NCI-H2029 (cell line): ENCODE measurements at places on chromosomes 7 and 10.
A peak's percentile ranks its signal among the peaks of the same experiment; 100 is the strongest.

DNA sequence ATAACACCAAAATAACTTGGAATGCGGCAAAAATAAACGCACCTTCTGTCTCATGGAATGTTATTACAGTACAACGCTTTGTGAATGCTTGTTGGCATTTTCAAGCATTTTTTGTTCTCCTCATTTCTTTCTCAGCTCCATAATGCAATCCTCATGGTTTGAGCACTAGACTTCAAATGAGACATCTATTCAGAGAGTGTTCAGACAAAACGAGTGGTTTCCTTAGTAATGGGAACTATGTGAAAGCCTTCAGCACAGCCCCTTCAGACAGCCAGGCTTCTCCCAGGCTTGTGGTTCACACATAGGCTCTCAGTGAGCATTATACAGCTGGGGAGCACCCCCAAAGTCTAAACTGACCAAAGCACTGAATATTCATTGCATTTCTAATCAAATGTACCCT is 8.6 kb upstream of the LRRN3 start:
- no peak for DNase-seq

DNA sequence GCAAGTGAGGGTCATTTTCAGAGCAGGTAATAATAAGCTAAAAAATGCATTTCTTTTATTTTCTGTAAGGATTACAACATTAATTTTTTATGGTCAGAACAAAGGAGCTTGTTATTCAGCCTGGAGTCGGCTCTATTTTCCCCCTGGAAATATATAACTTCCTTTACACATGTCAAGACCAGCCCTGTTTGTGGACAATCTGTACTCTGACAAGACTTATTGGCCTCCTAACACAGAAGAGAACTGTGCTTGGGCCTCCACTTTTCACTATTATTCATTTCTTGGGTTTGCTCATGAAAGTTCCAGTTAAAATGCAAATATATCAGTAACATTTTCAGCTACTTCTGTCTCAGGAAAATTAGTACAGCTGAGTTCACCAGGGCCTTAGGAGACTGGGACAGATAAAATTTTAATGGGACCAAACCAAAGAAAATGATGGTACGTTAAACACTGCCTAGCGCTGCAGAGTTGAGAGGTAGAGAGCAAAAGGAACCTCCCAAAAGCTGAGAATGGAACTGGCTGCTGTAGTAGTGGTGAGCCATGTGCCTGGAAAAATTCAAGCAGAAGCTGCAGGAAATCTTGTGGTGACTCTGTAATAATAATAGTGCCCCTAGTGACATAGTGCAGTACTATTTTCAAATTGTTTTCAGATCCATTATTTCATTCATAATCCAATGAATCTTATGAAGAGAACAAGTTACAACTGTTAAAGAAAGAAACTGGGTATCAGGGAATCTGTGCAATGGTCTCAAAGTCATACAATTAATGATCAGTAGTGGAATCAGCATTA is 227.2 kb upstream of the KIAA1217 start:
- DNase-seq, result no peak

GRCh38 chr10:30092151-30092790 is 32.9 kb upstream of the JCAD start:
- no peak for DNase-seq

- DNase-seq, result no peak
These were observed 553 bp downstream of the DNAJC30 start for GRCh38 chr7:73682745-73683055.

DNA sequence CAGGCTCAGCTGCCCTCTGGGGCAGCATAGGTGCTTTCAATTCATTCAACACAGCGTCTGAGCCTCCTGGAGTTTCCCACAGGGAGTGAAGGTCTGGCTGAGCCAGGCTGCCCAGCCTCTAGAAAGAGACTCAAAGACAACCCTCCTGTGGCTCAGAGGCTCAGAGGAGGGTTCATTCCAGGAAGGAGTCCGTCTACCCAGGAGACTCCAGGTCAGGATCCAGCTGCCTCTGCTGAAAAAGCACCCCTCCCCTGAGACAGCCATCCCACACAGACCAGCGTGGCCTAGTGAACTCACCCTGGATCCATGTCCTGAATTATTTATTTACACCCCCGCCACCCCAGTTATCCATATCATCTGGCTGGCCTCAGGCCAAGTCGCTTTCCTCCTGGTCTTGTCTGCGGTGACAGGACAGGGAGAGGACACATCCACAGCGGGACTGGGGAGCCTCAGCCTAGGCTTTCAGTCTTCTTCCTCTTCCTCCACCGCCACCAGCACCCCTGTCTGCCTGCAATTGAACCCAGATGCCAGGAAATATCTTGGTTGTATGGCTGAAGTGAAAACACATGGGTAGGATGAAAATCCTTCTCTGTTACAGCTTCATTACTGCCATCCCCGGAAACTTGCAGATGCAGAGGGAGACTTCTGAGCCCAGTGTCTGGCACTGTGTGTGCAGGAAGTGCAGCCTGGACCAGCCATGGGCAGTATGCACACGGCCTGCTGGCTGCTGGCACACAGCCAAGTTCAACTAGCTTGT is 44.0 kb upstream of the COL13A1 start:
- DNase-seq, result peak; percentile 51

DNA sequence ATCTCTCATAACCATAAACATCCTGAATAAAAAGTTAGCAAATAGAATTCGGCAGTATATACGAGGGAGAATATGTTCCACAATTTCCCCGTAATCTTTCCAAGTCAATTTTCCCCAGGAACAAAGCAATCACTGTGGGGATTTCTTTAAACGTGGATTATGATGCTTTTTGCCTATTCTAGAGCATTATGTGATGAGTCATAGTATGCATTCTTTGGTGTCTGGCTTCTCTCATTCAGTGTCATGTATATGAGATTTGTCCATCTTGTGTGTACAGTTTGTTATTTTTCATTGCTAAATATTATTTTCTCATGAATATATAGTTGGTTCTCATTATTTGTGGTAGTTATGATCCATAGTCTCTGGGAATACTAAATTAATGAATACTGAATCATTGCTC is 9.9 kb upstream of the OR9A4 start:
- DNase-seq, result no peak

DNA sequence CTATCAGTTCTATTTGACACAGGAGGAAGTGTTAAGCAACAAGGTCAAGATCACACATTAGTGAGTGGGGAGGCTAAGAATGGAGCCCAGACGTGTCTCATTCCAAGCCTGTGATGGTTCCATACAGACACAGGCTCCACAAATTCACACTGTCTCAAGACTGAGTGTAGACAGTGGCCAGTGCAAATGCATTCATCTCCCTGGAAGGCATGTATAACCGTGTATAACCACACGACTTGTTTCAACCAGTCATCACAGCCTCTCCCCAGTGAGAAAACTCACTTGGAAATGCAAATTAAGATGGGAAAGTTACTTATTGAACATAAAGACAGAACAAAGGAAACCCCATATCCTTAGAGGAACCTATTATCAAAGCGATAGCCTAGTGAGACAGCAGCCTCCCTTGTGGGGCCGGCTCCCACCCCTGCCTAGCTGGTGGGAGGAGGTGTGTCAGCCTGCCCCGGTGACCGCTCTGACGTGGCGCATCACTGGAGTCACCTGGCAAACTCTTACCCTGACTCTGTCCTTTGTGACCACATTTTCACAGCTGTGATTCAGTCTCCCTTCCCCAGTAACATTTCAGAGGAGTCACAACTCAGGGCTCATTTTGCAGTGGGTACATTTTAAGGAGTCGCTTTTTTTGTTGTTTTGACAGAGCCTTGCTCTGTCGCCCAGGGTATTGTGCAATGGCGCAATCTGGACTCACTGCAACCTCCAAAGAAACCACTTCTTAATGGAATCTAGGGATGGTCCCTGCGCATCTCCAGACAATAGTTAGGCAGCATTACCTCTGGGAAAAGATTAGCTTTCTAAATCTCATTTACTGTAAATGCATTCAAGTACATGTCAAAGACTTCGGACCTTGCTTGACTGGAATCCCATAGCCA is 126.6 kb upstream of the PARD3 start:
- DNase-seq, result no peak

- no peak for DNase-seq
These were observed 24.3 kb downstream of the SEM1 start for GRCh38 chr7:96685353-96685752.

GRCh38 chr10:50855015-50855414 is 30.4 kb downstream of the A1CF start:
- no peak for DNase-seq

GRCh38 chr10:127418536-127419168 is 130.5 kb upstream of the NPS start:
- DNase-seq, result no peak

DNA sequence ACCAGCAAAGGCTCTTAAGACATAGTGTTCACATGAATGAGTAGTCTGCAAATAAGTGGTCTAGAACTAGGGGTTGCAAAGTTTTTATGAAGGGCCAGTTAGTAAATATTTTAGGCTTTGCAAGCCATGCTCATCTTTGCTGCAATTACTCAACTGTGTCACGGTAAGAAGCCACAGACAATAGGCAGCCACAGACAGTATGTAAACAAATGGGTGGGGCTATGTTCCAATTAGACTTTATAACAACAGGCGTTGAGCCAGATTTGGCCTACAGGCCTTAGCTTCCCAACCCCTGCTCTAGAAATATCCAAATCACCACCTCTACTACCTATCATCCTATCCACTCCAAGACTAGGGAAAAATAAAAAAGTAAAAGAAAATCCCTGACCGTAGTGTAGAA is 9.2 kb downstream of the IKZF5 start:
- DNase-seq, result peak; percentile 49

GRCh38 chr10:43203448-43204041 is 63.3 kb downstream of the RASGEF1A start:
- DNase-seq, result peak; percentile 38

GRCh38 chr10:127346604-127347003 is 150.2 kb upstream of the INSYN2A start:
- DNase-seq, result no peak

DNA sequence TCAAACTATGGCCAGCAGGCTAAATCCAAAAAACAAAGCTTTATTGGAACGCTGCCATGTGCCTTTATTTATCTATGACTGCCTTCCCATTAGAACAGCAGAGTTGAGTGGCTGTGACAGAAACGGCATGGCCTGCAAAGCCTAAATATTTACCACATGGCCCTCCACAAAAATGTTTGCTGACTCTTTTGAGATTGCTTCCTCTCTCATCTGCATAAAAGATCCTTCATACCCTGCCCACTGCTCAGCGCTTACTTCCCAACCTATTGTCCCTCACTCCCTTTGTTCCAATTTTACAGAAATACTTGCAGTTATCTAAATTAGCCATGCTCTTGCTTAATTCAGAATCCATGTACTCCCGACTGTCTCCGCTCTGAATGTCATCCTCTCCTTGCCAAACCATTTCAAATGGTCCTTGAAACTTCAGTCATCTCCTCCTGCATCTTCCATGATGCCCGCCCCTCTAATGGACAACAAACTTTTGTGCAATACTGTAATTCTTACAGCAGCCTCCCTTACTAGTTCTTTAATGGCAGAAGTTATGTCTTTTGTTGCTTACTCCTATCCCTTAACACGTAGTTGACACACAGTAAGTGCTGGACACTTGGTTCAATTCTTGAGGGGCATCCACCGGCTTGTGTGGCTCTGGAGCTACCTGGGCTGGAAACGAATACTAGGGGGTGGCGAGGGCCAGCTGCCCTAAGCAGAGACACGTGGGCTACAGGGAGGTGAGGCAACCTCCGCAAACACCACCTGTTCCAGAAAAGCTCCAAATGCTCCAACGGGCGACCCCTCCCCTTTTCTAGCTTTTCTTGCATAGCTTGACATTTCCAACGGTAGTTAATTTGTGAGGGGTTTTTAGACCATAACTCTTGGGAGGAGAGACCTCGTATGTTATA is 832 bp downstream of the XRCC2 start:
- peak; percentile 90 for DNase-seq

- DNase-seq, result no peak
These were observed 17.6 kb downstream of the CDNF start for GRCh38 chr10:14820010-14820774.

DNA sequence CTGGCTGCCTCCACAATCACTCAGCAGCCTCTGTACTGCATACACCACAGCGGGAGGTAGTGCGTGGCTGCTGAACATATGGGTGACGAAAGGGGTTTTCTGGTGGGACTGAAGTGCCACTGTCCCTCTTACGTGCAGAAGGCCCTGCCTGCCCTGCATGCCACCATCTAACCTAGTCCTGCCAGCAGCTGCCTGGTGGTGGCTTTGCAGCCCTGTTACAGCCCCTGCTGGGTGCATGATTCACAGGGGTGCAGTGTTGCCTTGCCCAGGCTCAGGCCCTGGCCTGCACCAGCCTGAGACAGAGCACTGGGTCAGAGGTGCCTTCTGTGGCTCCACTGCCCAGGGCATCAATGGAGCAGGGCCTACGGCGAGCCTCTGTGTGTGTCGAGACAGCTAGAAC is 50.1 kb downstream of the SYPL1 start:
- DNase-seq, result no peak

DNA sequence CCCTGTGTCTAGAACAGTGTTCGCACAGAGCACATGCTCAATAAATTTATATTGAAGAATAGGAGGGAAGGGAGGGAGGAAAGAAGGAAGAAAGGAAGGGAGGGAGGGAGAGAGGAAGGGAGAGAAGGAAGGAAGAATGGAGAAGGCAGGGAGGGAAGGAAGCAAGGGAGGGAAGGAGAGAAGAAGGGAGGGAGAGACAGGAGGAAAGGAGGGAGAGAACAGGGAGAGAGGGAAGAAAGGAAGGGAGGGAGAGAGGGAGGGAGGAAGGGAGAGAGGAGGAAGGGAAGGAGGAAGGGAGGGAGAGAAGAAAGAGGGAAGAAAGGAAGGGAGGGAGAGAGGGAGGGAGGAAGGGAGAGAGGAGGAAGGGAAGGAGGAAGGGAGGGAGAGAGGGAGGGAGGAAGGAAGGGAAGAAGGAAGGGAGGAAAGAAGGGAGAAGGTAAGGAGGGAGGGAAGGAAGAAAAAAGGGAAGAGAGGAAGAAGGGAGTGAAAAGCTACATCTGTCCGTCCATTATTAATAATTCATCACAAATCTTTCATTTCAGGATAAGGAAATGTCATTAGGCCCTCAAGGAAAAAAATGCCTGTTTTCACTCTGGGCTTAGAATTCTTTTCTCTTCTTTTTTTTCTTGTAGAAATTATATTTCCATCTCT is 79.7 kb downstream of the GRK5 start:
- no peak for DNase-seq

DNA sequence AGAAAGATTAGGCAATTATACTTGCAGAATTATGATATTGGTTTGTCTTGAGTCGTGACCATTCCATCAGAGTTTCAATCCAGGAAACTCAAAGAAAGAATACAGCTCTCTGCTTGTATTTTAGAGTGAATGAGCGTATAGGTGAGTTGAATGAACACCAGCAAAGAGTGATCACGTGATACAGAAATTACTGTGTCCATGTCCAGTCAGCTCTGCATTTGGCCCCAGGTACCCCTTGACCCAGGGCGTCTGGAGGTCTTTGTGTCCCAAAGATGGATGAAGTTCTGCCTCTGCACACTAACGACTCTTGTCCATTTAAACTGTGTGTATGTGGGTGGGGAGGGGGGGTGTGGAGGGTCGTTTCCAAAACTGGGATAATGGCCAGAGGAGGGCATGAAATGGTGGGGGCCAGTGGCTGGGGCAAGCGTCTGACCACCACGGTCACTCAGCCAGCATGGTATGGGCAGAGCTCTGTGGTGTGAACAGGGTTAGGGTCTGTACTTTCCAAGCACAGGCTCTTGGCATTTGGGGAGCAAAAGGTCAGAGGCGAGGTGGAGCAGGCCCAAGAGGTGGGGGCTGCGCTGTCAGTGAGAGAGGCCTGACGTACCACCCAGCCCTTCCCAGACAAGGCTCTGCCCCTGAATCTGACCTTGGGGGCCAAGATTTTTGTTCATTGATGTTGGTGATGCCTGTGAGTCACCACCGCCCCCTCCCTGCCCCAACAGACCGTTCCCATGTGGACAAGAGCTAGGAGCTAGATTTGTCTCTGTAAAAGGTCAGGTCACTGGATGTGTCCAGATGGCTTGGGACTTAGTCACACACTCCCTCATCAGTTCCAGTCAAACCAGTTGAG is 1.4 kb downstream of the PTPRE start:
- DNase-seq, result no peak

GRCh38 chr7:100221767-100222444 is 2.2 kb downstream of the PVRIG start:
- DNase-seq, result no peak
